ENCODE measurements at places on chromosomes 5 and 9. TPM values are rescaled to one million over a fixed set of nuclear protein-coding genes. Genes with fewer than 3 reads are reported as not detected.

PLAC8L1 gene
- 0.52 TPM for total RNA-seq

SPOCK1 gene
- 305 TPM for total RNA-seq

OLFML2A gene
- 1.3 TPM for total RNA-seq

CSF1R gene
- 0.69 TPM for total RNA-seq

THBS4 gene
- total RNA-seq, result 2.1 TPM

PRUNE2 gene
- total RNA-seq, result 135 TPM

CCDC192 gene
- total RNA-seq, result not detected

FAM200C gene
- 7.2 TPM for total RNA-seq

GABRP gene
- not detected for total RNA-seq

CDH9 gene
- not detected for total RNA-seq

CDC20B gene
- total RNA-seq, result 0.07 TPM

FOCAD gene
- total RNA-seq, result 88.1 TPM

TXNDC8 gene
- not detected for total RNA-seq

IL9 gene
- total RNA-seq, result not detected

ENG gene
- total RNA-seq, result 100 TPM

HABP4 gene
- total RNA-seq, result 15.8 TPM

GABBR2 gene
- 0.46 TPM for total RNA-seq

ZDHHC11B gene
- not detected for total RNA-seq

FGF1 gene
- total RNA-seq, result 10.4 TPM

PDZD2 gene
- 0.46 TPM for total RNA-seq

HAPLN1 gene
- total RNA-seq, result 144 TPM

C9orf153 gene
- 0.98 TPM for total RNA-seq

SLC9A3 gene
- 0.86 TPM for total RNA-seq

CD14 gene
- total RNA-seq, result 4.8 TPM

CDC25C gene
- total RNA-seq, result 0.69 TPM

C1QTNF2 gene
- 0.17 TPM for total RNA-seq

PCDHB15 gene
- total RNA-seq, result 0.91 TPM

FOXI1 gene
- total RNA-seq, result not detected

PFN3 gene
- not detected for total RNA-seq

POU5F2 gene
- 1.2 TPM for total RNA-seq

ZNF366 gene
- 0.07 TPM for total RNA-seq

HMMR gene
- total RNA-seq, result 12.8 TPM

CYLC2 gene
- total RNA-seq, result not detected

ALDOB gene
- total RNA-seq, result not detected

PRR7 gene
- 11.4 TPM for total RNA-seq

SMIM27 gene
- 2.9 TPM for total RNA-seq

BTNL8 gene
- not detected for total RNA-seq

LCN15 gene
- not detected for total RNA-seq

TMC1 gene
- total RNA-seq, result 0.59 TPM

SLC25A2 gene
- 0.26 TPM for total RNA-seq

SLC6A7 gene
- total RNA-seq, result not detected

CAMK4 gene
- 1.8 TPM for total RNA-seq

SPINK4 gene
- 0.91 TPM for total RNA-seq

IL31RA gene
- total RNA-seq, result 0.76 TPM

PCDHGA7 gene
- 10.3 TPM for total RNA-seq

HTR1A gene
- total RNA-seq, result not detected

ZFAND5 gene
- 163 TPM for total RNA-seq

GPSM1 gene
- total RNA-seq, result 41.5 TPM
